Effector memory CD8-positive, alpha-beta T cell (primary cell): ENCODE measurements at places on chromosomes 4 and X.

DNA sequence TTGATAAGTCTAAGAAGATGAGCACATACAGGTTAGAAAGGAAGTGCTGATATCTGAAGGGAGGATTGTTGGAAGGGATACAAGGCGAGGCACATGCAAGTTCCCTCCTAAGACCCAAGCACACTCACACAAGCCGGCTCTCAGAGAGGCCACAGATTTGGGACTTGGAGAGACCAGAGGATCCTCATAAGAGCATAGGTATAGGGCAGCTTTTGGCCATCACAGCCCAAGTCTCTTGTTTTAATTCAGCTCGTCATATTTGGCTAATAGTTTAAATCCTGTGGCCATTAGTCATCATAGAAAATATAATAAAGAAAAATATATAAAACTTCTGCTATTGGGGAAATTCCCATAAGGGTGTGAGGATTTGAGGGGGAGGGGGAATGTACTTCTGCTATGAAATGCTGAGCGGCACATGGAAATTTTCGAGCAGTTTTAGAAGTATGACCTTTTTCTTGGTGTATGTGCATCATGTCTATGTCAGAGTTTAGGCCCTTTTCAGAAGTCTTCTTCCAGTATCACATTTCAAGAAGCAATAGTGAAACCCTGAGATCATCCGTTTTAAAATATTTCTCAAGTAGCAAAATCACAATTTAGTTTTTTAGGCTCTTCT is 97.7 kb downstream of the NFKB1 start:
- no peak for DNase-seq

DNA sequence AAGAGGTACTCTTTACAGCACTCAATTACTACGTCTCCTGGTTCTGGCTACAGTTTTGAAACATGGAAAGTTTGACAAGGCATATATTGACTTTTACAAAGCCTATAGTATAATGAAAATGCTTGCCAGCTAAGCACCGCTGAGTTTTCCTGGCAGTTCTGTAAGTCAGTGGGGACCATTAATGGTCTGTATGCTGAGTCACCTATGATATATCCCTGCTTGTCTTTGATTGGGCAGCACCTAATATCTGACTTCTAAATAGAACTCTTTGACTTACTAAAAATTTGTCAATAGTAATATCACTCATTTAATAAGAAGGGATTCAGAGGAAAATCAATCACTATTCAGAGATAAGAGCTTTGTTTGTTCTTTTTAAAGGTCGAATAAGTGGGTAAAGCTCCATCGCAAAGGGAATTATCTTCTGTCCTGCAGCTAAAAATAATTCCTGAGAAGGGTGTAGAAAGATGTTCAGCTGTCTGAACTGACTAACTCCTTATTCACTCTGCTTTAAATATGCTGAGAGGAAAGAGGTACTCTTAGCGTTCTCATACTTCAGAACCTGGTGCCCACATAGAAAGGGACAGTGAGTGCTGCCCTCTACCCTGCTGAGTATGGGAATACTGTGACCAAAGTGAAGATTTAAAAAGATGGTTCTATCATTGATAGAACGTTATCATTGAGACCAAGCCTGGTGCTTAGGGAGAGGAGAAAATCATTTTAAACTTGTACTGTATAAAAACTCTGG is 959 bp downstream of the SMPX start:
- DNase-seq: no peak

- DNase-seq: no peak
Observed at GRCh38 chr4:170014359-170015011, 11.7 kb downstream of the MFAP3L start.

GRCh38 chr4:105710678-105711077 is 2.1 kb downstream of the GSTCD start:
- DNase-seq: no peak

DNA sequence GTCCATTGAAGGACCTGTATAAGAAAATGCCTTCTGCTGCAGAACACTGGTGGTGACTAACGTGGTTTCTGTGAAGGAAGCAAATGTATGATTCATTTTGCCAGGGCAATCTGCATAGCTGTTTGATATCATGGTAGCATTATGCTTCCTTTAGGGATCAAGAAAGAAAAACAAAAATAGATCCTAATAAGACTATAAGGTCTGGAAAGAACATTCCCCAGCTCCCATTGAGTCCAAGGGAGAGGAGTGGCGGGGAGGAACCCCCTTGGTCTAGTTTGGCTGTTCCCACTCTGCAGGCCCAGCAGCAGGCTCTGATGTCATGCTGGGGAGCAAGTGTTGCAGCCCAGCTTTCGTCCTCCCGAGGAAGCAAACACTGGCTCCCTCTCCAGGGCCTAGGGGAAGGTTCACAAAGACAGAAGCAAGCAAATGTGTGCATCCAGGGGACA is 154.5 kb upstream of the GALNT7 start:
- DNase-seq: no peak

DNA sequence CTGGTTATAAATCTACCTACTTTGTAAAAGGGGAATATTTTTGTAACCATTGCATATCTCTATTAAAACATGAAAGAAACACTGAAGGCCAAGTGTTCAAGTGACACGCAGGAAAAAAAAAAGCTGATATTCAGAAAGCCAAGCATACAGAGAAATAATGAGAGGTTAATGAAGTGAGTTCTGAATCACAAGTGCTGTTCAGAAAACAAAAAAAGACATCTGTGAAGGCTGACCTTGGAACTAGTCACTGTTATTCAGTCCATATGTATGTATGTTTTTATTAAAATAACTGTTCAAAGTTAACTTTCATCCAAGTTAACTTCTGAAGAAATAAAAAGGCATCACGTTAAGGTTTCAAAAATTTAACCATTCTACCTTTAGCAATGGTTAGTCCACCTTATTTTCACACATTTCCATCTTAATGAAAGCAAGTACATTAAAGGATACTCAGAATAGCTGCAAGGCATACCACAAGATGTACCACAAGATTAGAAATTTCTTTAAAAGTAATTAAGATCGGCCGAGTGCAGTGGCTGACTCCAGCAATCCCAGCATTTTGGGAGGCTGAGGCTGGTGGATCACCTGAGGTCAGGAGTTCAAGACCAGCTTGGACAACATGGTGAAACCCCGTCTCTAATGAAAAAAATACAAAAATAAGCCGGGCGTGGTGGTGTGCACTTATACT is 31.4 kb downstream of the SH3RF1 start:
- DNase-seq: no peak

DNA sequence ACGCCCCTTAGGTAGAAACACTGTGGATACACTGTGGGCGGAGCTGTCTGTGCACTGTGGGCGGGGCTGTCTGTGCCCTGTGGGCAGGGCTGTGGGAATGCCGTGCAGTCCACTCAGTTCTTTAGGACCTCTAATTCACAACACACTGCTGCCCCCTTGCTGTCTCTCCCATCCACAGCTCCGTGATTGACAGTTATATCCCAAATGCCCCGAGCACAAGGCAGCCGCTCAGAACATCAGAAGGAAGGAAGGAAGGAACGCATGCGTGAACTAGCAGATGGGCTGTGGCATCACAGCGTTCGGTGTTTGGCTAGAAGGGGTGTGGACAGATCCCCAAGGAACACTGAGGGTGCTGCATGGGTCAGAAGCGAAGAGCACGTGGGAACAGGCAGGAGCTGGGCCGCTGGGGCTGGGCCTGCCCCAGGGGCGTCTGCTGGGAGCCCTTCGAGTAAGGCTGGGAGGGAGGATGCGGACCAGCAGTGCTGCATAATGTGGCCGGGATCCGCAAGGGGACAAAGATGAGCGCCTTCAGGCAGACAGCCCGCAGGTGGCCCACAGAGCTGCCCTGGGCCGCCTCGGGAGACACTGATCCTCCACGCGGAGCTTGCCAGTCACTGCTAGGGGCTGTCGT is 29.8 kb downstream of the ACOX3 start:
- no peak for DNase-seq

DNA sequence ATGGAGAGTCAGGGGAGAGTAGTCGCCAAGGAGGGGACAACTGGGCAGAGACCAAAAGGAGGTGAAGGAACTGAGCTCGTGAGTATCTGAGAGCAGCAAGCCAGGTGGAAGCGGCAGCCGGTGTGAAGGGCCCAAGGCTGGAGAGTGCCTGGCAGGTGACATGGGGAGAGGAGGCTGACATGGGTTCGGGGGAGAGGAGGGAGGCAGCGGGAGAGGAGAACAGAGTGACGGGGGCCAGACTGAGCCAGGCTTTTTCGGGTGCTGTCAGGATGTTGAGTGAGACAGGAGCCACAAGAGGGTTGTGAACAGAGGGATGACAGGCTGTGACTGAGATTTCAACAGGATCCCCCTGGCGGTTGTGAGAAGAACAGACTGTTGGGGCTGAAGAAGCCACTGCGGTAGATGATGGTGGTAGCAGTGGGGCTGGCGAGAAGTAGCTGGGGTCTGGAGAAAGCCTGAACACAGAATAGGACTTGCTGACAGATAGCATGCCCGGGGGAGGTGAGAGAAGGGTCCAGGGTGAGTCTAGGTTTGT is 5.7 kb downstream of the ELK1 start:
- no peak for DNase-seq

- DNase-seq: no peak
Observed at GRCh38 chrX:49856819-49857218, 22.5 kb upstream of the USP27X start.

DNA sequence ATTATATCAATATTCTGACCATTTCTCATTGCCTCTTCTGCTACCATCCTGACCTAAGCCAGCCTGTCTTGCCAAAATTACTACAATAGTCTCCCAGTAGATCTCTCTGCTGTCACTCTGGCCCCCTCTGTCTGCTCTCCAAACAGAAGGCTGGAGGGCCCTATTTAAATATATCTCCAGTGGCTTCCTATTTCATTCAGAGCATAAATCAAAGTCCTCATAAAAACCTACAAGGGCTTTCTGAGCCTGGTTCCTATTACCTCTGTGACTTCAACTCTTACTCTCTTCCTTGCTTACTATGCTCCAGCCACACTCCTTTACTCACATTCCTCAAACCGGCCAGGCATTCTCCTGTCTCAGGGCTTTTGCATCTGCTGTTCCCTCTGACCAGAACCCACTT is 19.0 kb downstream of the IGSF1 start:
- DNase-seq: no peak

- DNase-seq: no peak
Observed at GRCh38 chr4:55868581-55869090, 15.2 kb downstream of the EXOC1 start.

DNA sequence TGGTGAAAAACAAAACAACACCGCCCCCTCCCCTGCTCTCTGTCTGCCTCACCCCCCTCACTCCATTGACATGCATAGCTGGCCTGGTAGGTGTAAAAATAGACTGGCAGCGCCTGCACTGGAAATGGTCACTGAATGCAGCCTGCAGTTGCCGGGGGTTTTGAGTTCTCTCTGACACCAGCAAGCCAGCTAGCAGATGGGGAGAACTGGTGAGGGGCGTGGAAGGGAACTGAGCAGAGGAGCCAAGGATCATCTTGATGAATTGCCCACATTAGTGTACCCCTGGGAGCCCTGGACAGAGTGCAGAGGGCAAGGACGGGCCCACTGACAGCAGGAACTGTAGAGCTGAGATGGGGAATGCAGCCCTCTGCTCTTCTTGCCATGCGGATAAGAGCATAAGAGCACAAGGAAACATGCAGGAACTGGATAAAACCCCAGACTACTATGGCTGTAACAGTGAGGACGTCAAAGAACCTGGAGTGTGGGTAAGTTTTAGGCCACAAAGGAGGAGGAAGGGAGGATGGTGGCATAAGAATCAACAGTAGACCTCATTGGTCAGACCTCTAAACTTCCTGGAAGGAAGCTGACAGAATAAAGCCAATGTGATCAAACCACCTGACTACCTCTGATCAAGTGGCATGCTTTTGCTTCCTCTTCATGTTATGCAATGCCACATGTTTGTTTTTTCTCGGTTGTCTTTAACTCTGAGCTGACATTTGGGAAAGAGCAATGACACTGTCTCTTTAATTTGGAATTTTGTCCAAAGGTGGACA is 96.3 kb downstream of the ANK2 start:
- no peak for DNase-seq

DNA sequence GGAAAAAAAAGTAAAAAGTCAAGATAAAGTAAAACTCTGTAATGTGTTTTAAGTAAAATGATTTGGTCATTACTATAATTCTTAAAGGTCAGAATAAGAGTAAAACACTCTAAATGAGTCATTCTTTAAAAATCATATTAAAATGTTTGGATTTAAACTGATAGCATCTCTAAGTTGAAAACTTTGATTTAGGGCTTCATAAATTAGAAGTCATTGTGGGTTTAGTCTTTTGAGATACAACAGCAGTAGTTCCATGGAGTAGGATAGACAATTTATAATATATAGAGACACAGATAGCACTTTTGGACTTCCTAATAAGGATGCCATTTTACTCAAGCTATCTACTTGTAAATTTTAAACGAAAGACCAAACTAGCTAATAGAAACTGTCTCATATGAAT is 77.1 kb upstream of the PABPC4L start:
- no peak for DNase-seq

- no peak for DNase-seq
Observed at GRCh38 chrX:122934131-122934530, 249.9 kb upstream of the GRIA3 start.

GRCh38 chr4:112818594-112818965 is 181.6 kb downstream of the LARP7 start:
- no peak for DNase-seq

DNA sequence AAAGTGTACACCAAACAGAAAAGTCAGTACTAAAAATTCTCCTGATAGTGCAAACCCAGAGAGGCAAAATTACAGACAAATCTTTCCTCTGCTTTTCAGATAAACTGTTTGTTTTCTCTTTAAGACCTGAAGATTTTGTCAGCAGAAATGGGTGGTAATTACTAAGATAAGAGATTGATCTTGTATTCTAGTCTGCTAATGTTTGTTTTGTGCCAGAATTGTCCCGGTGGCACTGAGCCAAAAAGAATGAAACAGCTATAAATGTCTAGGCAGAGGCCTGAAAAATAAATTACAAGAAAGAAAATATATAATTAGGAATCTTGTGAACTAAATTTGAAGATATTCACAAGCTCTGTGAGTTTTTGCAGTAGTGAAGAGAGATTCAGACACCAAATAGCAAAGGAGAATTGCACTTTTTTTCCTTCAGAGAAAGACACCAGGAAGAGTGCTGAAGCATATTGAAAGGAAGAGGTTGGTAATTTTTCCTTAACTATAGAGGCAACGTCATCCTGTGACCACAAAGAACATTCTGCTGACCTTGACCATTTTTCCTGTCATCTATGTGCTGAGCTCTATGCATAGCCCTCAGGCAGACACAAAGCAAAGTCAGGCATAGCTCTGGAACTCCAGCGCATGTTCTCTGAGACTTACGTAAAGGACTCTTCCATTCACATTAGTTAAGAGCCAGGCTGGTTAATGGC is 314.5 kb upstream of the RASGEF1B start:
- DNase-seq: no peak

DNA sequence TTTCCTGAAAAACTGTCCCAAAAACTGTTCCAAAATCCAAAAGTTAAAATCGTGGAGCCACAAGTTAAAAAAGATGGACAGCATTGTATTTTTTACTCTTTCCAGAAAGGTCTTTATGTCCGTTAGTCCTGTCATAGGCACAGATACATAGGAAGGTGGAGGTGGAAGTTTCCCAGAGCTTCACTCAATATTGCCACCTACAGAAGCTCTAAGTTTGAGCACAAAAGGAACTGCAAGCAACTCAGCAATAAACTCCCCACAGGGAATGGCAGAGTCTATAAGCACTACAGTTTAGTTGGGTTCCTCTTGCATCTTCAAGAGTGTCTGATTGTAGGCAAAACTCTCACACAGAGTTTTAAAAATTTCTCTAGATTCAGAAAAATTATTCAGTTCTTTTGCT is 22.0 kb upstream of the UGT2B4 start:
- no peak for DNase-seq
